NCI-H1105 (cell line): ENCODE measurements at places on chromosomes 5 and 9.

DNA sequence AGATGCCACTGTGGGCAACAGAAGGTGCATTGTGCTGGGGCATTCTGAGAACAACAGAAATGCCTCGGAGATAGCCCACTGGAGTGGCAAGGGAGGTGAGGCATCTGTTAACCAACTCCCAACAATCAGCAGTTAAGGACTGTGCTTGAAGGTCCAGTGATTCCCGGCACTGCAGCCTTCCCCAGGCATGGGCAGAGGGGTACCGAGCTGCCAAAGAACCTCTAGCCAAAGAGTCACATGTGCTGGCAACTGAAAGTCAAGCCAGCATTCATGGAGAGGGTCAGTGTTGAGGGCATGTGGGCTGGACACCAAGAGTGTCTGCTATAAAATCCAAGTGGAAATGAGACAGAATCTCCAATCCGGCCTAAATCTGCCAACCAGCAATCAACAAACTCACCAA lies 149.6 kb downstream of the ASTN2 start:
- no peak for DNase-seq

- DNase-seq, result no peak
Observed at GRCh38 chr5:139146809-139147482, 51.2 kb downstream of the SIL1 start.

DNA sequence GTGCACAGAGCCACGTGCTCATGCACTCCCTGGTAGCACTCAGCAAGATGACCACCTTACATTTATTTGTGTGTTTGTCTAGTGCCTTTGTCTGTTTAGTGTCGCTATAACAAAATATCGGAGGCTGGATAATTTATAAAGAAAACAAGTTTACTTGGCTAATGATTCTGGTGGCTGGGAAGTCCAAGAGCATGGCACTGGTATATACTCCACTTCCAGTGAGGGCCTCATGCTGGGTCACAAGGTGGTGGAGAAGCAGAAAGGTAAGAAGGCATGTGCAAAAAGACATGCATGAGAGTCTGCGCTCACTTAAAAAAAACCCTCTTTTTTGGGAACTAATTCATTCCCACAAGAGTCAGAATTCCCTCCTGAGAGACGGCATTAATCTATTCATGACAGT lies 52.5 kb upstream of the BOD1 start:
- no peak for DNase-seq

- no peak for DNase-seq
Observed at GRCh38 chr9:72749276-72749675, 203.6 kb downstream of the ALDH1A1 start.
